ENCODE measurements at places on chromosomes 16 and 17.
A peak's percentile ranks its signal among the peaks of the same experiment; 100 is the strongest.

DNA sequence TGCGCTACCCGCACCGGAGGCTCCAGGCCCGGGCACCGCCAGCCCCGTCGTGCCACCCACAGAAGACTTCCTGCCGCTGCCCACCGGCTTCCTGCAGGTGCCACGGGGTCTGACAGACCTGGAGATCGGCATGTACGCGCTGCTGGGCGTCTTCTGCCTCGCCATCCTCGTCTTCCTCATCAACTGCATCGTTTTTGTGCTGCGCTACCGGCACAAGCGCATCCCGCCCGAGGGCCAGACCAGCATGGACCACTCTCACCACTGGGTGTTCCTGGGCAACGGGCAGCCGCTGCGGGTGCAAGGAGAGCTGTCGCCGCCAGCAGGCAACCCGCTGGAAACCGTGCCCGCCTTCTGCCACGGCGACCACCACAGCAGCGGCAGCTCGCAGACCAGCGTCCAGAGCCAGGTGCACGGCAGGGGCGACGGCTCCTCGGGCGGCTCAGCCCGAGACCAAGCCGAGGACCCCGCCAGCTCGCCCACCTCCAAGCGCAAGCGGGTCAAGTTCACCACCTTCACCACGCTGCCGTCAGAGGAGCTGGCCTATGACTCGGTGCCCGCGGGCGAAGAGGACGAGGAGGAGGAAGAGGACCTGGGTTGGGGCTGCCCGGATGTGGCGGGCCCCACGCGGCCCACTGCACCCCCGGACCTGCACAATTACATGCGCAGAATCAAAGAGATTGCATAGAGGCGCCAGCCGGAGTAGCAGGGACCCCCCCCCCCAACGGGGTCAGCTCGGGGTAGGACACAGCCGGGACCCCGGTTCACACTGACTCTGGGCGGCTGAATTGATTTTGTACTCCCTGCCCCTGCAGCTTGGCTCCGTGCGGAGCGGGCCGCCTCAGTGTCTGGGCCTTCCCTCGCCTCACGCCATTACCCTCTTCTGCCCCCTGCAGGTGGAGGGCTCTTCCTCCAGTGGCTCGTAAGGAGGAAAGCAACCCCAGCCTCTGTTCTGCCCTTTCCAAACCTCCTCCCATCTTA lies 58.5 kb downstream of the TMEM132E start:
- DNase-seq: peak; percentile 68

- no peak for DNase-seq
These were observed 55.0 kb downstream of the GNA13 start for GRCh38 chr17:65001409-65002045.

GRCh38 chr16:1678500-1679098 lies 520 bp downstream of the JPT2 start:
- DNase-seq: peak; percentile 14

DNA sequence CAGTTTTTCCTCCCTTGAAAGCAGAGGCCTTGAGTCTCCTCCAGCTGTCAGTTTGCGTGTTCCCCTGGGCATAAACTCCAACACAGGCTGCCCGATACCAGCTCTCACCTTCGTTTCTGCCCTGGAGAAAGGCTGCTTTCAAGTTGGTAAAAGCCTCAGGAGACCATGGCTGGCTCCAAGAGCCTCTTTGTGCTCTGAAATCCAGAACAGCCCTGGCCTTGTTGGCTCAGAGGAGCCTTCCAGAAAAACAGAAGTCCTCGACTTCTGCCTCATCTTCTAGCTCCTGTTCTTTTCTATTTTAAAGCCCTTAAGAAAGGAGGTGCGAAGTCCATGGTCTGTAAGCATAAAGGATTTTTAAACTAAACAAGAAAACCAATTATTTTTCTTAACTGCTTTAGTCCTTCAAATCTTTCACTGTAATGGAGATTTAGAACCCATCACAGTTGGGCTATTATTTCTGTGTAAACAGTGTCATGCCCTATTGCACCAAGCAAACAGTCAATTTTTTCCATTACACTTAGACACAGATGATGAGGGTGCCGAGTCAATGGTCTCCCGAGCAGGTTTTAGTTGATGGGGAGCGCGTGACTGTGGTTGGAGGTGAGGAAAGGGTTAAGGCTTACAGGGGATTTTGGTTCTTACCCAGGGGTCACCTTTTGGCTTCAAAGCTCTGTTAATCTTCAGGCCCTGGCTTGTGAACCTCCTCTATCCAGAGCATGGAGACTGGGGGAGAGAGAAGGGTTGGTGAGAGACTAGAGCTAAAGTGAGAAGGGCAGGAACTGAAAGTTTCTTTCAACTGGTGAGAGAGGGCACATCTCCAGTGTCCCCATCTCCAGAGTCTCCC lies 212.8 kb downstream of the MSI2 start:
- DNase-seq: no peak

DNA sequence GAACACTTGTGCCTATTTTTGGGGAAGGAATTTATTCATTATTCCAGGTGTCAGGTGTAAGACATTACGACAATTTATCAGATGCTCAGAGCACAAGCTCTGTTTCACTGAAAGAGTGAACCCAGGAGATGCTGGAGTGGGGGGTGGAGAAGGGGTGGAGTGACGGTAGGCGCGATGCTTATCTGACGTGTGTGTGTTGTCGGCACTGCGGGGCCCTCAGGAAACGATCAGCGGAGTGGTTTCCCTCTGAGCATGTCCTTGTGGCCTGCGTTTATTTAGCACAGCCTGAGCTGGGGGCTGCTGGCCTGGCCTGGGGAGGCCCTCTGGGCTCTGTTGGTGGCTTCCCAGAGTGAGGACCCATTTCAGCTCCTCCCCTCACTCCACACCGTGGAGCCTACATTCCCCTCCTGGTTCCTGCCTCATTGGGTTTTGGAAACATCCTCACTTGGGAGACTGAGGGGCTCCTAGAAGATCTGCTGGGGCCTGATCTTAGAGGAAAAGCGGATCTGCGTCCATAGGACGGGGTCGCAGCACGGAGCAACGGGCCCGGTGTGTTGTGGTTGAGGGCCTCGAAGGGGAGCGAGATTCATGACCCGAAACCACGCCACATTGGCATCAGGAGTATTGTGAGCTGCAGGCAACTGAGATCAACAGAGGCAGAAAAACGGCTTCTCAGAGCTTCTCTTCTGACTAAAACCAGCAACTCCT lies 19.0 kb upstream of the GNG13 start:
- DNase-seq: no peak

DNA sequence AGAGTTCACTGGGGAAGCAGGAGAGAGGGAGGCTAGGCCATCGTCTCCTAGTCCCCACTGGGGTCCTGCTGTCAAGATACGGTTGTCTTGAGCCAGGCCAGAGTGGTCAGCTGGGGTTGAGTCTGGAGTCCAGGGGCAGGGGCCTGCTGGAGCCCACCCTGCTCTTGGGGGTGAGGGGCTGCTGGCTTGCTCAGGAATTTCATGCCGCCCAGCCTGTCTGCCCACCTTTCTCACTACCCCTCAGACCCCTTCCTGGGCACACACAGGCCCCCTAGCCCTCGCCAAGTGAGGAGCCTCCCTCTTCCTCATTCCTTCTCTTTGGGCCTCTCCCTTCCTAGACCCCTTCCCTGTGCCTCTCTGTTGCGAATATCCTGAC lies 1.3 kb downstream of the TRAF7 start:
- no peak for DNase-seq

DNA sequence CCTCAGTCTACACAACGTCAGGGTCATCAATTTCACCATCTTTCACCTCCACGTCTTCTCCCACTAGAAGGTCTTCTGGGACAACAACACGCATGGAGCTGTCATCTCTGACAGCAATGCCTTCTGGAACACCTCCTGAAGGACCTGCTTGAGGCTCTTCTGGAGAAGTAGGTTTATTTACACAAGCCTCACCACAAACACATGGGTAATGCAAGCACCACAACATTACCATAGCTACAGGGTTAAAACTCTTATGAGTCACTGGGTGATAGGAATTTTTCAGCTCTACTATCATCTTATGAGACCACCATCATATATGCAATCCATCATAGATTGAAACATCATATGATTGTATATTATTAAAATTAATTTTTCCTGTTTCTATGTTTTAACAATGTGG lies 215.4 kb downstream of the CHD9NB start:
- no peak for DNase-seq

- no peak for DNase-seq
These were observed 3.5 kb downstream of the PIPOX start for GRCh38 chr17:29046473-29046839.

DNA sequence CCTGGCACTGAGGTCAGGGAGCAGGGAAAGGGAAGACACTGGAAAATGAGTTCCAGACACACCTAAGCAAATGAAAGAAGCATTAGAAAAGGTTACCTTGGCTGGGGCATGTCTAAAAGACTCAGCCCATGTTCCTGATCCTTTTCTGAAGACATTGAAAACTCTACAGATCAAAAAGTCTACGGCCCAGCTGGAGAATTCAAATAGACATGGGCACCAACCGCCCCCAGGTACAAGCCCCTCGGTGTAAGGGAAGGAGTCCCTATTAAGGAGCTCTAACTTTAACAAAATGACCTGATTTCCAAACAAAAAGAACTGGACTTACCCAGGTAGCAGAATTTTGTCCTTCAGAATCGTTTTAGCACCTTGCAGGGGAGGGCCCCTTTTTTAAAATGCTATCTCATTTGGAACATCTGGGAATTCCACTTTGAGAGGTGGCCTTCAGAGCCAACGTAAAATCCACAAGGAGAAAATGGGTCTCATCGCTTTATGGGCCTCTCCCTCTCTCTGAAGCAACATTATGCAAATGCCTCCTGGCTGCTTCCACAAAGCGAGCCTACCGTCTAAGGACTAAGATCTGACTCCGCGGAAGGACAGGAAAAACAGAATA lies 43.6 kb upstream of the RBFOX3 start:
- no peak for DNase-seq
